ENCODE measurements at places on chromosomes 2 and 18. TPM values are rescaled to one million over a fixed set of nuclear protein-coding genes. Genes with fewer than 3 reads are reported as not detected.

DNA sequence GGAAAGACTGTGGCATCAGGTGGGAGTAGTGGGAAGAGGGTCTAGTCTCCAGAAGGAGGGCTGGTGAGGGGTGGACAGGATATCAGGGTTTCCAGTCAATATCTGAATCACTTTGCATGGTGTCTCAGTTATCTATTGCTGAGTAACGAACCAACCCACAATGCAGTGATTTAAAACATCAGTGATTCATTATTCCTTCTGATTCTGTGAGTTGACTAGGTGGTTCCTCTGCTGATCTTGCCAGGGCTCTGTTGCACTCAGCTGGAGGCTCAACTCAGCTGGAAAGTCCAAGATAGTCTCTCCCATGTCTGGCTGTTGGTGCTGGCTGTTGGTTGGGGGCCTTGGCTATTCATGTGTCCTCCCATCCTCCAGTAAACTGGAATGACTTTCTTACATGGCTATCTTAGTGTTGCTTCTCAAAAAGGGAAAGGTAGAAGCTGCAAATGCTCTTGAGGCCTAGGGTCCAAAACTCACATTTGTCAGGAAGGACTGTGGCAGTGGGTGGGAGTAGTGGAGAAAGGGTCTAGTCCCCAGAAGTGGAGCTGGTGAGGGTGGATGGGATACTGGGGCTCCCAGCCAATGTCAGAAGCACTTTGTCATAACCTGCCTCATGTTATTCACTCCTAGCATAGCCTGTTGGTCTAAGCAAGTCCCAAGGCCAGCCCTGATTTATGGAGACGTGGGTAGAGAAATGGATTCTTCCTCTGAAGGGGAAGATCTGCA, 13.9 kb downstream of the IL1F10 start:
- no peak overlapping the region for H3K27ac ChIP-seq
- no peaks in the 10 kb centered on the region for H3K27me3 ChIP-seq
- H3K4me3 ChIP-seq = no peak overlapping the region
- H3K4me1 ChIP-seq = no peaks in the 10 kb centered on the region
- H3K36me3 ChIP-seq = no peaks in the 10 kb centered on the region
- DNase-seq = no peak

DNA sequence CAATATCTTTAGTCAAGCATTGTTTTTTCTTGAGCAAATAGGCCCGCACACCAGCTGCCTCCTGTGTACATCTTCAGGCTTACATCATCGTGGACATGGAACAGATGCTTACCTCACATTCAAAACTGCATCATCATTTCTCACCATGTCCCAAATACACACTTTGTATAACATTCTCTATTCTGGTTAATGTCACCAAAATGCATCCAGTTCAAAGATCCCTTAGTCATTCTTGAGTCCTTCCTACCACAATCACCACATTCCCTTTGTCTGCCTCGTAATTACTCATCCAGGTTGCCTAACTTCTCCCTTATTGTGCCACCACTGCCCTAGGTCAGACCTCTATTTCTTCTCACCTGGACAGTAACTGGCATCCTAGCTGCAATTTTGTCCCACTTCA, 373.7 kb upstream of the GALNT5 start:
- H3K4me1 ChIP-seq = no peaks in the 10 kb centered on the region
- H3K36me3 ChIP-seq = no peaks in the 10 kb centered on the region
- H3K4me3 ChIP-seq = no peak overlapping the region
- no peak overlapping the region for H3K27ac ChIP-seq
- no peaks in the 10 kb centered on the region for H3K27me3 ChIP-seq

The ABHD1 gene
- total RNA-seq = 0.61 TPM

DNA sequence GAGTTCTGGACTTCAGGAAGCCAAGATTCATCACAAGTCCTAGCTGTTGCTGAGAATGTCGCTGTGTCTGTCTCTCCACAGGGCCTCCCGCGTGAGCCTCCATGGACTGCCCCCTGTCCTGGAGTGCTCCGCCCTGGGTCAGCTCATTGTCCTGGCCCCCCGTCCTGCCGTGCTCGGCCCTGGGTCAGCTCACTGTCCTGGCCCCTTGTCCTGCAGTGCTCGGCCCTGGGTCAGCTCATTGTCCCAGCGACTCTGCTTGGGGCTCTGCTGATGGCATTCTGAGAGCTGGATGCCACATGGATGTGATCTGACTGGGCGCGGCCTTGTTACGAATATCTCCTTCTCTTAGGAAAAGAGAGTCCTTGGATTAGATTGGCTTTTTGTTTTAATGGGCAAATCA, 78.5 kb downstream of the EIPR1 start:
- H3K36me3 ChIP-seq = no peaks in the 10 kb centered on the region
- H3K4me3 ChIP-seq = no peak overlapping the region
- no peak for DNase-seq
- H3K27me3 ChIP-seq = no peaks in the 10 kb centered on the region
- H3K27ac ChIP-seq = no peak overlapping the region

DNA sequence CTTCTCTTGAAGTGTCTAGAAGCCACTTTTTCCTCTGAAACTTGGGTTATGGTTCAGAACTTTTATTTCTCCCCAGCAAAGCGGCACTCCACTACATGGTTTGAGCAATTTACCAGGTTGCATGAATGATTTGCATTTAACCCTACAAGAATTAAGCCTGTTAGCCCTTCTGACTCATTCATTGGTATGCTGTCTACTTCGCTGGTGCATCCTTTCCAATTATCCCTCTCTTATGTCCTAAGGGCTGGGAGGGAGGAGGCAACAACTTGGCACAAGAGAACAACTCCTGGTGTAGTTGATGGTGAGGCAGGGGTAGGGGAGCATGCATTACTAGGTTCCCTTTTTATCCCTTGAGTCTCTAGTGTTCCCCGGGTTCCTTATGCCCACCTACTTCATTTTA, 293.4 kb upstream of the MEX3C start:
- no peak overlapping the region for H3K27ac ChIP-seq
- no peak overlapping the region for H3K4me3 ChIP-seq
- DNase-seq = no peak
- no peaks in the 10 kb centered on the region for H3K36me3 ChIP-seq
- no peaks in the 10 kb centered on the region for H3K27me3 ChIP-seq
- H3K4me1 ChIP-seq = no peaks in the 10 kb centered on the region

GRCh38 chr2:206863716-206864115, 75.6 kb upstream of the CPO start:
- DNase-seq = no peak
- no peaks in the 10 kb centered on the region for H3K4me1 ChIP-seq
- H3K27ac ChIP-seq = no peak overlapping the region
- H3K4me3 ChIP-seq = no peak overlapping the region
- H3K27me3 ChIP-seq = no peaks in the 10 kb centered on the region

DNA sequence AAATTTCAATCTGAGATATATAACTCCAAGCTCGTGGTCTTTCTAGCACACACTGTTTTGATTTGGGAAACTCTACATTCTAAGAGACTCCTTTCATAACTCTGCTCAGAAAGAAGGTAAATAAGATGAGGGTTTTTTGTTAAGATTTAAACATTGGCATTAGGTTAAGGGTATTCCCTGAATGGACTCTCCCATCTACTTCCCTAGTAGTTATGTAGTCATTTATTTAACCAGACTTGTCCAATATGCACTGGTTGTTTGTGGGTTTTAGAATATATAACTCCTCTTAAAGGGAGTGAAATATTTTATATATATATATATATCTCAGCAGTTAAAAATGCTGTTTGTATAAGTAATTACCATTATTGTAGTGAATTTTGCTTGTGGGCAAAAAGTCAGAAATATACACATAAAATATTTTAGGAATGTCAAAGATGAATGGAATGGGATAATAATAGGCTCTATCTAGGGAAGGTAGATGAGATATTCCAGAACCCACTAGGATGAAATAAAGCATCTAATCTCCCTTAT, 61.5 kb upstream of the WDR75 start:
- H3K36me3 ChIP-seq = no peaks in the 10 kb centered on the region
- no peaks in the 10 kb centered on the region for H3K4me1 ChIP-seq
- H3K27me3 ChIP-seq = no peaks in the 10 kb centered on the region
- no peak for DNase-seq

The ARHGAP15 gene
- 3.2 TPM for total RNA-seq

DNA sequence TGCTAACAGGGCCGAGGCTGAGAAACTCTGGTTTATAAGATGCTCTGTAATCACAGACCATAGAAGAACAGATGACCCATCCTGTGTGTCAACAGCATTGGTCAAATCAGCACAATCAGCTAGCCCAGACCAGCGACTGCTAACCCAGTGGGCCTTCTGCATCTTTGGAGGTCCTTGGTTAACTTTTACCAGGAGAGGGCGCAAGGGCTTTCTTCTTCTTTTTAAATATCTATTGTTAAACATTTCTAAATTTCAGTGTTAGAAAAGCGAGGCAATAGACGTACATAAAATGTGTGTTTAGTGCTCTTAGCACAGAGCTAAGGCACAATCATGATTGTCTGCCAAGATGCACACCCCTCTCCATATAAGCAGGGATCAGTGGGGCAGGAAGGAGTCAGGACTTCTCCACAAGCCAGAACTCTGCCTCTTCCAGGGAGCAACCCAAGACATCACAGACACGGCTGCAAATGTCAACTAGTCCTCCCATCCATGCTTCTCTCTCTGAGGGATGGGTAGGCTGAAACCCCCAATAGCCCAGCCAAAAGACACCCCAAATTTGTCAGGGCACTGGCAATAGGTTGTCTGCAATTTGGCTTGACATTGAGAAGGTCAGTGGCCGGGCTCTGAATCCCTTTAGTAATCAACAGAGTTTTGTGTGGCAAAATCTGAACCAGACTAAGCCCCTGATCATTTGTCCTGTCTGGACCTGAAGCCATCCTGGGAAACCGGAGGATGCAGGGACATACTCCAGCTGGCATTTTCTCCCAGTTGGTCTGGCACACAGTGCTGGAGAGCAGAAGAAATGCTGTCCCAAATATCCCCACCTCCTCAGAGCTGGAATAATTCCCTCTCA, 188.2 kb downstream of the BCL2 start:
- H3K27ac ChIP-seq = peak overlapping the region; percentile 55
- H3K4me3 ChIP-seq = no peak overlapping the region
- peaks cover 18% of the 10 kb centered on the region for H3K4me1 ChIP-seq
- no peaks in the 10 kb centered on the region for H3K27me3 ChIP-seq
- H3K36me3 ChIP-seq = no peaks in the 10 kb centered on the region

The ST8SIA5 gene
- total RNA-seq = 5.5 TPM

- no peak for DNase-seq
- no peak overlapping the region for H3K4me3 ChIP-seq
- peaks cover 64% of the 10 kb centered on the region for H3K4me1 ChIP-seq
- H3K27me3 ChIP-seq = no peaks in the 10 kb centered on the region
- H3K36me3 ChIP-seq = peaks cover 27% of the 10 kb centered on the region
Measured at GRCh38 chr2:28407131-28407975, 14.7 kb downstream of the FOSL2 start.

DNA sequence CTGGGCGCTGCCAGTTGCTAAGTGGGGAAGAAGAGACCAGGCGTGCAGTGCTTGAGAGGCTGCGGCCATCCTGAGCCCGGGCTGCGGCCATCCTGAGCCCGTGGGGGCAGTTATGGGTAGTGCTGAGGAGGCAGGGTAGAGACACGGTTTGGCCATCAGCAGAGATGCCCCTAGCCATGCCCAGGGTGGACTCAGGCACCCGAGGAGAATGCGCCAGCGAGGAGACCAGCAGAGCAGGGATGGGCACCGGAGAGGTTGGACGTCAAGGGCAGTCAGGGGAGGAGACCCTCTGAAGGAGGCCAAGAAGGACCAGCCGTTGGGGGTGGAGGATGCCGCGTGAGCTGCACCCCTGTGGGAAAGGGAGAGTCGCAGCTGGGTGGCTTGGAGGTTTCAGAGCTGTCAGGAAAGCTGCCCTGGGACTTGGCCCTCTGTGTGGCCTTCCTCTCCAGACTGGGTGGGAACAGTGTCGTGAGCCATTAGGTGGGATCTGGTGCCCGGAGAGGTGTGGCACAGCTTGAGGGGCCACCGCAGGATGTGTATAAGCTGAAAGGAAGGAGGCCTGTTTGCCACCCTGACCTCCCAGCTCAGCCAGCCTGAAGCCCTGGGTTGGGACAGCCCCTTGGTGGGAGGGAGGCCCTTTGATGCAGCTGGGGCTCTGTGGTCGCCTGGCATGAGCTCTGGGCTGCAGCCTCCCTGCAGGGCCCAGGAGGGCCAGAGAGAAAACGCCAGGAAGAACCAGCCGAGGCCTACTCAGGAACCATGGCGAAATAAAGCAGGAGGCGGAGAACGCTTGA, 56.0 kb downstream of the SH3BP4 start:
- H3K4me1 ChIP-seq = peaks cover 69% of the 10 kb centered on the region
- no peak overlapping the region for H3K27ac ChIP-seq
- no peaks in the 10 kb centered on the region for H3K36me3 ChIP-seq

The TRIP12 gene
- 142 TPM for total RNA-seq

The UGT1A5 gene
- total RNA-seq = not detected
